NCI-H526 (cell line): ENCODE measurements at places on chromosomes 13 and 19.

GRCh38 chr13:33134213-33134612 is 118.0 kb downstream of the KL start:
- no peak for DNase-seq

DNA sequence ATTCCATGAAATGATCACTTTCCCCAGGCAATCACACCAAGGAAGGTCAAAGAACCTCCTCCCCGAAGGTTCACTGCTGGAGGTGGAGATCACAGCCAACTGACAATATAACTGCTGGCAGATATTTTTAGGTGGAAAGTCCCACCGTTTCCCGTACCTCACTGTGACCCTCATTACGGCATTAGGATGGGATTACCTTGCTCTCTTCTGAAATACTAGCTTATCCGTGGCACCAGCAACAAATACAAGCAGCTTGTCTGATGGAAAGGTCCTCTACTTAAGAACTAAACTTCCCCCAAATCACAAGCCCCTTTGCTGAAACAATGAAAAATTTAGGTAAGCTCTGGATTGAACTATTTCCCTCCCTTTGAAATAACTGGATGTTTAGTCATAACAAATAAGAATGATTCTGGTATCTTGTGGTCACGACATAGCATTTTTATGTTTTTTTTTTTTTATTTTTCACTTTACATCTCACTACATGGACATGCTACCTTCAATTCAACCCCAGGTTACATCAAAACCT is 178.9 kb downstream of the COL4A1 start:
- no peak for DNase-seq

- DNase-seq: no peak
These were observed 104.6 kb upstream of the IPO5 start for GRCh38 chr13:97848886-97849285.

DNA sequence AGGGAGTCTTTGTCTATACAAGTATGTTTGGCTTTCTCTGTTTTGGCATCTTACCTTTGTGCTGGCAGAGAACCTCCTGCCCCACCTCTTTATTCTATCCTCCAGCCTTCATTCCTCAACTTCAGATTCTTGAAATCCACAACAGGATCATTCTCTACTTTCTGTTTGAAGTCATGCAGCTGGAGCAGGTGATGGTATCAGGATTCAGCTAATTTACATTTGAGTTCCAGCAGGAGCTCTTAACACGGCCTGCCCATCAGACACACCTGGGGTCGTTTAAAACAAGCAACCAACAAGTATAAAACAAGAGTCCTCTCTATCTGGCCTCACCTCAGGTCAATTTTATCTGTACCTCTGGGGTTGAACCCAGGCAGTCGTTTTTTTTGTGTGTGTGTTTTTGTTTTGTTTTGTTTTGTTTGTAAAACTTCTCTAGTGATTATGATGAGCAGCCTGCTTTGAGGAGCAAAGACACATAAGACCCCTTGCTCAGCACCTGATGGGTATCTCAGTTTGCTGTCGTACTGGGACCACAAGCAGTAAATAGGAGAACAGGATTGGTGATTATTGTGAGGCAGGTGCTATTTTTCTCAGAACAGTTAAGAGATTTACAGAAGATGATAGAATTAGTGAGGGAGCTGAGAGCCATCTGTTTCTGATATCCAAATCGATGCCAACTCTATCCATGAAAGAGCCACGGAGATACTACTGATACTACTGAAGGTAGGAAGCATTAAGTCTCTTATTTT is 78.4 kb downstream of the GPC6 start:
- peak; percentile 87 for DNase-seq

DNA sequence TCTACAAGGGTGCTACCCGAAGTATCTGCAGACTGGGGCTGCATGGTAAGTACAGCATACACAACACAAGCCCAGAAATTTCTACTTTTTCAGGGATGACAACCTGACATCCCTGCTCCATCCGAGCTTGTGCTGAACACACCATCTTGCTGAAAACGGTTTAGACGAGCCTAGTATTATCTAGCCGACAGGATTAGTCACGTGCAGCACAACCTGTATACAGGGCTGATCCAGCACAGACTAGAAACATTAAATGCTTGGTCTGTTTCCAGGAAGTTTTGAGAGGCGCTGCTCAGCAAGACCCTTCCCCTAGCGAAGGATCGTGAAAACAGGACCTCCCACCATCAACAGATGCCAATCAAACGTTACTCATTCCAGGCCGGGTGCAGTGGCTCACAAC is 4.2 kb downstream of the SMIM7 start:
- DNase-seq: no peak

GRCh38 chr19:29603308-29603707 is 2.8 kb upstream of the POP4 start:
- no peak for DNase-seq

GRCh38 chr13:39930060-39930459 is 274.6 kb downstream of the COG6 start:
- DNase-seq: no peak

DNA sequence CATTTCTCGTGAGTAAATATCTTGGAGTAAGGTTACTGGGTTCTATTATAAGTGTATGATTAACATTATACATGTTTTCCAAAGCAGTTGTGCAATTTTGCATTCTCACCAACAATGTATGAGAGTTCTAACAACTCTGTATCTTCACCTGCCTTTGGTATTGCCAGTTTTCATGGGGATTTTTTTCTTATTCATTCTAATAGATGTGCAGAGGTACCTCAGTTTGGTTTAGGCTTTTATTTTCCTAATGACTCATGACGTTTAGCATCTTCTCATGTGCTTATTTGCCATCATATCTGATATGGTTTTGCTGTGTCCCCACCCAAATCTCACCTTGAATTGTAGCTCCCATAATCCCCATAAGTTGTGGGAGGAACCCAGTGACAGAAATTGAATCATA is 7.7 kb upstream of the NUDT15 start:
- DNase-seq: no peak

- DNase-seq: peak; percentile 93
These were observed at the start of gene ZNF283 for GRCh38 chr19:43826787-43827754. TSS of gene ZNF283 (plus strand) at chr19:43827321. CDS start at chr19:43833505, 6,184 bp downstream.

- no peak for DNase-seq
These were observed 41.2 kb downstream of the BRD4 start for GRCh38 chr19:15291089-15291488.
